Cardiac muscle cell (in vitro differentiated cells and primary cell): ENCODE measurements at places on chromosomes 3 and 15. TPM values are rescaled to one million over a fixed set of nuclear protein-coding genes. Genes with fewer than 3 reads are reported as not detected.
A peak's percentile ranks its signal among the peaks of the same experiment; 100 is the strongest.

- peak overlapping the region; percentile 78 for H3K27ac ChIP-seq
- no peaks in the 10 kb centered on the region for H3K36me3 ChIP-seq
- DNase-seq: peak; percentile 76
- no peak overlapping the region for H3K4me3 ChIP-seq
- peaks cover 21% of the 10 kb centered on the region for H3K4me1 ChIP-seq
These were observed 107.1 kb downstream of the ATG7 start for GRCh38 chr3:11379238-11379823.

DNA sequence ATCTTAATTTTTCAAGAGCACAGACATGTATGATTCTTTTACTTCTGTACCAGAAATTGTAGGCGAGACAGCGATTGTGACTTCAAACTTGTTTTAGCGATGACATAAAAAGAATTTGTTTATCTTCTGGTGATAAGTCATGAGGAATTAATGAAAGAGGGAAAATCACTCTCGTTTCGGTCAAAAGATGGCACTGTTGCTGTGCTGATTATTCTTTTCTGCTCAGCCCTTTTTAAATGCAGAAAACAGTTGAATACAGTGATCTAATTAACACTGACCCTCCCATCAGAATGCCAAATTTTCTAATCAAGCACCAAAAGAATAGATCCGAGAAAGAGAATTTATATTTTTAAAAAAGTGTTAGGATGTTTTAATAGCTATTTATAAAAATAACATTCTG lies 52.6 kb downstream of the NSUN3 start:
- no peaks in the 10 kb centered on the region for H3K4me1 ChIP-seq
- no peak overlapping the region for H3K4me3 ChIP-seq
- H3K27ac ChIP-seq: no peak overlapping the region
- no peaks in the 10 kb centered on the region for H3K36me3 ChIP-seq
- no peaks in the 10 kb centered on the region for H3K27me3 ChIP-seq

DNA sequence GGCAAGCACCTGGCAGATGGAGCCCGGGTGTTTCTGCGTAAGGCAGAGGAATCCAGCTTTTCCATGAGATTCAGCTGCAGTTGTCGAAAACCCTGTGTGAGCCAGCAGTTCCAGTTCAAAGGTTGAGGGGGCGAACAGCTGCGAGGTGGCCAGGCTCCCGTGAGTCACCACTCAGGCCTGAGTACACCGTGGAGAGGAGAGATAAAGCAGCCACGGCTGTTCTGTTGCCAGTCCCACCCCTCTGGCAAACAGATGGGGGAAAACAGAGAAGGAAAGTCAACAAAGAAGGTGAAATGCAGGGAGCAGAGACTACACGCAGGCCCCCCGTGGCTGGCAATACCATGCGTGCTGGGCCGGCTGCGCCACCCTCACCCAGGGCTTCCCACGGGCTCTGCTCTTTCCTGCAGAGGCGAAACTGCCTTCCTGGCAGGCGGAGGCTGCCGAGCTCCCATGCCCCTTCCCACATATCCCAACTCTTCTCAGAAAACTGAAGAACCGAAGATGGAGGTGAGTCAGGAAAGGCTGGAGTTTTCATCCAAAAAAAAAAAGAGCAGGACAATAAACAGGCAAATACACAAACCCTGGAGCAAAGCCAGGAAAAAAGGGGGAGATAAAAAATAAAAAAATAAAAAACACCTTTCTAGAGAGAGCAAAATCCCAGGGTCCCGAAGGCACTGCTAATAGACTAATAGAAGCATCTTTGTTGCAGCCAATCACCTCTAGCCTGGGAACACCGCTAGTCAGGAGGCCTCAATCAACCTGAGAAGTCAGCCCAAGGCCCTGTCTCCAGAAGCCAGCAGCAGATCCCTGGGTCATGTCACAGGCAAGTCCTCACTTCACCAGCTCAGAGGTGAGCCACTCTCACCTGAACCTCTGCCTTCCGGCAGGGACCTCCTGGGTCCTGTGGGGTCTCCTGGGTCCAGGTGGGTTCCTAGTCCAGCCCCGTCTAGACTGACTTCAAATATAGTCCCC lies 37.7 kb downstream of the FAM174B start:
- H3K4me3 ChIP-seq: no peak overlapping the region
- peak; percentile 93 for DNase-seq
- H3K27me3 ChIP-seq: no peaks in the 10 kb centered on the region

- peaks cover 2% of the 10 kb centered on the region for H3K4me1 ChIP-seq
- DNase-seq: no peak
- H3K27me3 ChIP-seq: no peaks in the 10 kb centered on the region
- no peaks in the 10 kb centered on the region for H3K36me3 ChIP-seq
These were observed 13.0 kb upstream of the AMOTL2 start for GRCh38 chr3:134387293-134387692.

GRCh38 chr15:100721758-100722550 lies 119.6 kb downstream of the ASB7 start:
- H3K27me3 ChIP-seq: no peaks in the 10 kb centered on the region
- H3K4me3 ChIP-seq: no peak overlapping the region
- H3K27ac ChIP-seq: no peak overlapping the region
- DNase-seq: peak; percentile 99

DNA sequence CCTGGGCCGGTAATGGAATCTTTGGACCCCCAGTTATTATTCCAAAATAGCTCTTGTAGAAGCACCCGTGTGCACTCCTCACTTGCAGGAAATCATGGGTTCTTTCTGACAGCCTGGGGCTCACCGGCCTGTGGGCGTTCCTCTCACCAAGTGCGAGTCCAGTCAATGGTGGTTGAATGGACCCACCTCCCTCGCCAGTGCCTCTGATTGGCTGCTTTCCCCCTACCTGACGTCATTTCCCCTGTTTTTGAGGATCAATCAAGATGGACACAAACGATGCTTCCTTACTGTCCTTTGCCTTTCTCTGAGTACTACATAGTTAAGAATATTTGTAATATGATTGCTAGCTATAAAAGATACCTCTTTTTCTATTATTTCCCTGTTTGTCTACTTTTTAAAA lies 18.1 kb downstream of the MOBP start:
- H3K4me1 ChIP-seq: no peaks in the 10 kb centered on the region
- H3K27ac ChIP-seq: no peak overlapping the region
- H3K36me3 ChIP-seq: no peaks in the 10 kb centered on the region
- no peak overlapping the region for H3K4me3 ChIP-seq

DNA sequence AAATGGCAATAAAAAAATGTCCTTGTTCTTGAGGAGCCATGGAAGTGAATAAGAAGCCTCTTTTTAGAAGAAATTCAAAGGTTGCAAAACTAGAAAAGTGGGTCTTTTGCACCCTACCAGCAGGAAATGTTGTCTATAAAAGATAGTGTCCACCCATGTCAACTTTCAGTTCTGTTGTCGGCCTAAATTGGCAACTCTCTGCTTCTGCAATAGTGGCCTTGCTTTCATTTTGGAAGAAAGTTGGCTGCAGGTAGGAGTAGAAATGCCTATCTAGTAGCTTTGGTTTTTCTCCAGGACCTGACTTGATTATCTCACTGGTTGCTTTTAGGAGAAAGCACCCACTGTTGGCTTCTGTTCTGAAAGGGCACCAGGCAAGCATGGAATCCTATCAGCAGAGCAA lies 85.4 kb downstream of the TMEM108 start:
- H3K27ac ChIP-seq: no peak overlapping the region
- H3K27me3 ChIP-seq: no peaks in the 10 kb centered on the region
- no peaks in the 10 kb centered on the region for H3K36me3 ChIP-seq
- no peak for DNase-seq
- no peaks in the 10 kb centered on the region for H3K4me1 ChIP-seq

DNA sequence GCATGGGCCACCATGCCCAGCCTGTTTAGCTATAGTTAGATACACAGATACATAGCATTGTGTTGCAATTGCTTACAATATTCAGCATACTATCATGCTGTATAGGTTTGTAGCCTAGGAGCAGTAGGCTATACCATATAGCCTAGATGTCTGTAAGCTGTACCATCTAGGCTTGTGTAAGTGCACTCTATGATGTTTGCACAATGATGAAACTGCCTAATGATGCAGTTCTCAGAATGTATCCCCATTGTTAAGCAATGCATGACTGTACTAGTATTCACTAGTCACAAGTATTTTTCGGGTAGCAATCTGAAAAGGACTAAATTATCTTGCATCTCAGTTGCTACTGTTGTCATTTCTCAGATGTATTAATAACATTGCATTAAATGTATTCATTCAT lies 16.0 kb downstream of the PIGB start:
- no peaks in the 10 kb centered on the region for H3K36me3 ChIP-seq
- peak; percentile 52 for DNase-seq
- no peaks in the 10 kb centered on the region for H3K27me3 ChIP-seq
- H3K27ac ChIP-seq: no peak overlapping the region
- H3K4me1 ChIP-seq: no peaks in the 10 kb centered on the region
- no peak overlapping the region for H3K4me3 ChIP-seq

DNA sequence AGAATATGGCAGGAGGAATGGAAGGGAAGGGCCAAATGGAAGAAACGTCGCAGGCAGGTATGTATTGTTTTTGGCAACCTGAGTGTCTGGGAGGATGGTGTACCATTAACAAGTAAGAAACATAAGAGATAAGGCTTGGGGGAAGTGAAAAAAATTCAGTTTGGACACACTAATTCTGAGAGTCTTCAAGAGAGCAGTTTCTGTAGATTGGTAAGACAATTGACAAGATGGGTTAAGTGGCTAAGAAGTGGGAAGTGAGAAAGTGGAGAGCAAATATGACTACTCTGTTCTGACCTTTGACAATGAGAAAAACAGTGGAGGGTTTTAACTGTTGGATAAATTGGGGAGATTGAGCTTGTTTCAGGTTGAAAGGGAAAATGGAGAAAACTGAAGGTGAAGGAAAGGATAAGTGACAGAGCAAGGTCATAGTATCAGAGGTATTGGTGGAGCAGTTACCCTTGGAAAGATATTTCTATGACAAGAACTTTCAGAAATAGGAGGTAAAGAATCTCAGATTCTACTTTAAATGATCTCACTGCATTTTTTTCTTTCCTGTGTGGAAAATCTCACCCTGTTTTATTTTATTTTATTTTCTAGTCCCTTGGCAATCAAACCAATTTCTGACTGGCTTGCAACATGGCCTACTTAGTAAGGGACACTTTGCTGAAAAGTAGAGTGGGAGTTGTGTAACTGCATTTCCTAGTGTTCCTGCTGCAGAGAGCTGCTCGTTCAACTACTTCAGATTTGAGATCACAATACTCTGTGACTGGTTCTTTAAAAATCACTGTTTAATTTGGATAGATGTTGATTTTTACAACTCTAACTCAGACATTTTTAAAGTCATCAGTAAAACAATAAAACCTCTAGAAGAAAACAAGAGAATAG lies 23.1 kb upstream of the GABPB1 start:
- H3K36me3 ChIP-seq: no peaks in the 10 kb centered on the region
- no peak overlapping the region for H3K4me3 ChIP-seq
- H3K27ac ChIP-seq: peak overlapping the region; percentile 14
- no peaks in the 10 kb centered on the region for H3K4me1 ChIP-seq
- H3K27me3 ChIP-seq: no peaks in the 10 kb centered on the region

- no peaks in the 10 kb centered on the region for H3K27me3 ChIP-seq
- peaks cover 7% of the 10 kb centered on the region for H3K36me3 ChIP-seq
- H3K27ac ChIP-seq: no peak overlapping the region
- no peak for DNase-seq
- peaks cover 10% of the 10 kb centered on the region for H3K4me1 ChIP-seq
These were observed 740 bp upstream of the ZBTB47 start for GRCh38 chr3:42652611-42653302.

DNA sequence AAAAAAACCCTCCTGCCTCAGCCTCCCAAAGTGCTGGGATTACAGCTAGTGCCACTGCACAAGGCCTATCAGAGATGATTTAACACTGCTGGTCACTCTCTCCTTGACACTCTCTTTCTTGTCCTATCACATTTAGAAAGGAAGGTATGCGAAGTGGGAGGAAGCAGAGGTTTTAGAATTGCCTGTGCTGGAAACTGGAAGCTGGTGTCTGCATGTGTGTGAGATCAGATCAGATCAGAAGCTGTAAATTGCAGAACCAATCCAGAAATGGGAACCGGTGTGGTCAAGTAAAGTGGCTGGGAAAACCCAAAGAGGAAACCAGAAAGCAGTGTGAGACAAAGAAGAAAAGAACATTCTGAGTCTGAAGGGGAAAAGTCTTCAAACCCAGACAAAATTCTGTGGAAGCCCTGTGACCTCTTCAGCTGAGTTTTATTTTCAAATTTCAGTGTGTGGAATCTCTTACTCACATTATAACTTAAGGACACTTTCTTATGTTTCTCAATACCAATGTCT lies 2.8 kb downstream of the EFHB start:
- H3K4me1 ChIP-seq: no peaks in the 10 kb centered on the region
- H3K27me3 ChIP-seq: no peaks in the 10 kb centered on the region
- peak overlapping the region; percentile 19 for H3K27ac ChIP-seq

- no peak overlapping the region for H3K27ac ChIP-seq
- H3K36me3 ChIP-seq: no peaks in the 10 kb centered on the region
- no peak overlapping the region for H3K4me3 ChIP-seq
- no peak for DNase-seq
- H3K4me1 ChIP-seq: peaks cover 21% of the 10 kb centered on the region
These were observed 13.1 kb upstream of the SCN5A start for GRCh38 chr3:38662544-38662943.

- no peak overlapping the region for H3K4me3 ChIP-seq
- H3K4me1 ChIP-seq: no peaks in the 10 kb centered on the region
- H3K36me3 ChIP-seq: no peaks in the 10 kb centered on the region
- no peak overlapping the region for H3K27ac ChIP-seq
- DNase-seq: no peak
These were observed 736.4 kb downstream of the FHIT start for GRCh38 chr3:60514866-60515265.

DLG1 gene
- 43.2 and 61.4 TPM in 2 replicates for total RNA-seq

GOLGA8Q gene
- total RNA-seq: 0.07 and 3.9 TPM in 2 replicates

SLC24A5 gene
- not detected in 2 replicates for total RNA-seq

GP5 gene
- 0.83 and 0.95 TPM in 2 replicates for total RNA-seq

AMOTL2 gene
- 64.2 and 103 TPM in 2 replicates for total RNA-seq

TRIM42 gene
- not detected in 2 replicates for total RNA-seq

KIF15 gene
- total RNA-seq: 1.4 and 6.4 TPM in 2 replicates

ULK4 gene
- 1.8 and 6.1 TPM in 2 replicates for total RNA-seq

TLNRD1 gene
- total RNA-seq: 29.2 and 41.8 TPM in 2 replicates

SLC22A13 gene
- total RNA-seq: 0.07 and 0.39 TPM in 2 replicates
